Transverse colon (tissue), 4 donors: ENCODE measurements at places on chromosomes 6 and 20.
A peak's percentile ranks its signal among the peaks of the same experiment; 100 is the strongest.

DNA sequence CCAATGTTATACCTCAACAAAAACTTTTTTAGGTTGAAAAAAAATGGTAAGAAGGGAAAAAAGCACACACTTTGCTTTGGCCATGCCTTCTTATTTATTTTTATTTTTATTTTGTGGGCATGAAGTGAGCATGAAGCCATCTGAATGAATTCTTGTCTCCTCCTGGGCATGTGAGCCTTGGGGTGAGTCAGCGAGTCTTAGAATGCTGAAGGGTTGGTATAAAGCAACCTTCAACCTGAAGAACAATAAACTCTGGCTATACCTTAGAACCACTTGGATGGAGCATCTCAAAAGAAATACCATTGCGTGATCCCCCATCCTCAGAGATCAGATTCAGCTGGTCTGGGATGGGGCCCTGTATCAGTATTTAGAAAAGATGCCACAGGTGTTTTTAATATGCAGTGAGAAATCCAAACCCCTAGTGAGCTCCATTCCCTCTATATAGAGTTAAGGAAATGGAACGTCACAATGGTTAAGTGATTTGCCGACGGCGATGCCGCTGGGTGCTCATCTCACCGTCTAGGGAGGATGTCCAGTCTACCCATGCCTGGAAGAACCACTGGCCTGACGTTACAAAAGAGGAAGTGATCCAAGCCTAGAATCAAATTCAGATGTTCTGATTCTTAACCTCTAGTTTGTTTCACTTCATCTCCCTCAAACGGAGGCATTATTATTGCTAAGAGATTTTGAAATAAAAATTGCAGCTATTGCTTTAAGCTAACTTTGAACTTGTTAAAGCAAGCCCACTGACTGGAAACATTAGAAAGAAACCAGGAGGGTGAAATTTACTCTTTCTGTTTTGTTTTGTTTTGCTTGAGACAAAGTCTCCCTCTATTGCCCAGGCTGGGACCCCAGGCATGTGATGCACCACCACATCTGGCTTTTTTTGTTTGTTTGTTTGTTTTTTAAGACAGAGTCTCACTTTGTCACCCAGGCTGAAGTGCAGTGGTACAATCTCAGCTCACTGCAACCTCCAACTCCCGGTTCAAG, 67.1 kb downstream of the EDN1 start:
- DNase-seq, result no peak

- DNase-seq, result no peak
These were observed 21.7 kb upstream of the BNIP5 start for GRCh38 chr6:36358226-36358915.

GRCh38 chr20:50848846-50849673, 54.2 kb downstream of the BCAS4 start:
- peak; percentile 39 for DNase-seq

DNA sequence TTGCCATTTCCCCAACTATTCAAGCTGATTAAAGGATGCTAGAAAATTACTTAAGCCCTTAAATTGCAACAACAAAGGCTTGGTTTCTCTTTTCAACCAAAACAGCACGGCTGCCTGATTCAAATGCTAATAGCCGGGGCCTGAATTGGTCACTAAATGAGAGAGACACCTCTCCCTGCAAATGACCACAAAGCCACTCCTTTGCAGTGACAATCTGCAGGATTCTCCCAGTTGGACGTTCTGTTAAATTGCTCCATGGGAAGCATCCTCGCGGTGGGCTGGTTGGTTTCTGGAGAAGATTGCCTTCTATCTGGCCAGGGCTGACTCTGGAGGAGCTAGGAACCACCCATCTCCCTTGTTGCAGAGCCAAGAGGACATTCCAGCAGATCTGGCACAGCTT, 29.7 kb upstream of the TBXT start:
- no peak for DNase-seq

DNA sequence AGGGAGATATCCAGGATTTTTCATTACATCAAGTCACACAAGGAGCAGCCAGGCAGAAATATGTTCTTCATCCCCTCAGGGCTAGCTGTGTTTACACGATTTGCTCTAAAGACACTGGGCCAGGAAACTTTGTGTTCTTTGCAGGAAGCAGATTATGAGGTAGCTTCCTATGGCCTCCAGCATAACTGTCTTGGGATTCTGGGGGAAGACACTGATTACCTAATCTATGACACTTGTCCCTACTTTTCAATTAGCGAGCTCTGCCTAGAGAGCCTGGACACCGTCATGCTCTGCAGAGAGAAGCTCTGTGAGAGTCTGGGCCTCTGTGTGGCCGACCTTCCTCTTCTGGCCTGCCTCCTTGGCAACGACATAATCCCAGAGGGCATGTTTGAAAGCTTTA, 11.2 kb downstream of the FAM120B start:
- no peak for DNase-seq

DNA sequence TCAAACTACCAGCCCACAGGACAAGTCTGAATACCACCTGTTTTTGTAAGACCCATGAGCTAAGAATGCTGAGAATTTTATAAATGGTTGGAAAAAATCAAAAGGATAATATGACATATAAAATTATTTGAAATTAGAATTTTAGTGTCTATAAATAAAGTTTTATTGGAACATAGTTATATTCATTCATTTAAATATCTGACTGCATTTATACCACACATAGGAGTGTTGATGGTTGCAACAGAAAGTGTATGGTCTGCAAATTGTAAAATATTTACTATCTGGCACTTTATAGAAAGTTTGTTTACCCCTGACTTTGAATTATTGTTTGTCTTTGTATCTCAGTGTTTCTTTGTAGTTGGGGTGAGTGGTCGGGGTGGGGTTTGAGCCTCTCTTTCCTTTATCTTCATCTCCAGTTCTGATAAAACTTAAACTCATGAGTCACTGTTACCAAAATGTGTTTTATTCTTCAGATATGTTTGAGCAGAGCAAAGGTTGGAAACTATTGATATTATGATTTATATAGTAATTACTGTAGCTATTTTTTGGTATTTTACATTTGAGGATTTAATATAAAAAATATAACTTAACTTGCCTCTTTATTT, 55.5 kb downstream of the CD2AP start:
- no peak for DNase-seq

- no peak for DNase-seq
These were observed at the start of gene PTCHD4 for GRCh38 chr6:48111143-48111506. Gene PTCHD4, minus strand, starts transcription at chr6:48111197. Its CDS starts 42,240 bp downstream, at chr6:48068957.
